ENCODE measurements at places on chromosomes 5 and 9. TPM values are rescaled to one million over a fixed set of nuclear protein-coding genes. Genes with fewer than 3 reads are reported as not detected.

The ARL14EPL gene
- not detected for total RNA-seq

The SPATA31A3 gene
- total RNA-seq, result not detected

The MARCOL gene
- total RNA-seq, result not detected

The ASTN2 gene
- total RNA-seq, result 13.9 TPM

The NDUFS6 gene
- total RNA-seq, result 25.8 TPM

The PAEP gene
- total RNA-seq, result not detected

The UBE2QL1 gene
- total RNA-seq, result 6.5 TPM

The SPINK7 gene
- total RNA-seq, result not detected

Data from camera-type eye (tissue), 1 donor.